Stimulated activated CD8-positive, alpha-beta memory T cell treated with anti-CD3 and anti-CD28 coated beads, Interleukin-7, amount 100 ng/mL, for 48 hours (primary cell): ENCODE measurements at places on chromosomes 3 and 15.
A peak's percentile ranks its signal among the peaks of the same experiment; 100 is the strongest.

- DNase-seq = no peak
These were observed 4.0 kb downstream of the MAP3K13 start for GRCh38 chr3:185366913-185367312.

- no peak for DNase-seq
These were observed 94.0 kb downstream of the ARPP21 start for GRCh38 chr3:35733341-35733740.

DNA sequence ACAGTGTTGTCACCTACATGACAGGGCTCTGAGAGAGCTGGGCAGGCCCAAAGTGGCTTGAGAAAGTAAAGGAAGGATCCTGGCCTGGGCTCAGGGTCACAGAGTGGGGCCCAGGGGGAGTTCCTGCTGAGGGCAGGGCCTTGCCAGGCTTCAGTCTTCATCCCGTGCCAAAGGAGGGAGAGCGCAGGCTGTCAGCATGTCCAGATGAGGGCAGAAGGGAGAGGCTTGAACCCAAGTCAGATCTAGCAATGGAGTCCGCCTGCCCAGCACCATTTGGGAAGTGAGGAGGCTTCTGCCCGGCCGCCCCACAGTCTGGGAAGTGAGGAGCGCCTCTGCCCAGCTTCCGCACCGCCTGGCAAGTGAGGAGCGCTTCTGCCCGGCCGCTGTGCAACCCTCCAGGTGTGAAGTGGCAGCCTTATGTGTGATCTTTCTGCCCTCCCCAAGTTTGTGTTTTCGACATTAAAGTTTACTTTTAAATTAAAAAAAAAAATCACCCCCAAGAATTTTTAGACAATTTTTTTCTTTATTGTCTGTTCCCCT, 303.6 kb upstream of the PROK2 start:
- DNase-seq = no peak

- no peak for DNase-seq
These were observed 51.6 kb upstream of the CMTM7 start for GRCh38 chr3:32340039-32340438.

GRCh38 chr3:188943591-188943990, 228.2 kb upstream of the TPRG1 start:
- no peak for DNase-seq

DNA sequence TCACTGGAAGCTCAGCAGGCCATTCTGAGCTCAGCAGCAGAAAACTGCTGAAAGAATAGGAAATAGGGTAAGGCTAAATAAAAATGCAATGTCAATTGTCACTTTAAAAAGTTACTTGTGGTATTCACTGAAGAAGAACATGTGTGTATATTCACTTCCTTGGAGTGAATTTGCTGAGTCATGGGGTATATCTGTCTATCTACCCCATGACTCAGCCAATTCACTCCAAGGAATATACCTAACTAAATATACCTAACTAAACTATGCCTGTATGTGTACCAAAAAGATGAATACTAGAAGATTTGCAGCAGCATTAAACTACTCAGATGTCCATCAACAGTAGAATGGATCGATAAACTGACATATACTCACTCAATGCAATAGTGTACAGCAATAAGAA, 69.5 kb upstream of the KCNAB1 start:
- no peak for DNase-seq

GRCh38 chr3:32901005-32901932, 50.2 kb upstream of the CCR4 start:
- DNase-seq = no peak

DNA sequence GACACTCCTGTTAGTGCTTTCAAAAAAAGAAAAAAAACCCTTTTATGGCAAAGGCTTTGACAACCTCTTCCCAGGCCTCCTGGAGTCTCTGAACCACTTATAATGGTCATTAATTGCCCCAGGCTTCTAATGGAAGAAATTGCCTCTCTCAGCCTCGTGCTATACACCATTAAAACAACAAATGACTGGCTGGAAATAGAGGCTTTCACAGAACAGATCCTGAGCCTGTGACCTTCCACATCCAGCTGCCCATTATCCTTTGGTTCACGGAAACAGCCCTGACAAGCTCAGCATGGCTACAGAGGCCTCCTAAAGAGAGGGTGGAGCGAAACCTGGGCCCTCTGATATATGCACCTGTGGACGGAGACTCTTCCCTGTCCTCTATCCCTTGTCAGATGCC, 26.8 kb upstream of the MKRN3 start:
- no peak for DNase-seq

DNA sequence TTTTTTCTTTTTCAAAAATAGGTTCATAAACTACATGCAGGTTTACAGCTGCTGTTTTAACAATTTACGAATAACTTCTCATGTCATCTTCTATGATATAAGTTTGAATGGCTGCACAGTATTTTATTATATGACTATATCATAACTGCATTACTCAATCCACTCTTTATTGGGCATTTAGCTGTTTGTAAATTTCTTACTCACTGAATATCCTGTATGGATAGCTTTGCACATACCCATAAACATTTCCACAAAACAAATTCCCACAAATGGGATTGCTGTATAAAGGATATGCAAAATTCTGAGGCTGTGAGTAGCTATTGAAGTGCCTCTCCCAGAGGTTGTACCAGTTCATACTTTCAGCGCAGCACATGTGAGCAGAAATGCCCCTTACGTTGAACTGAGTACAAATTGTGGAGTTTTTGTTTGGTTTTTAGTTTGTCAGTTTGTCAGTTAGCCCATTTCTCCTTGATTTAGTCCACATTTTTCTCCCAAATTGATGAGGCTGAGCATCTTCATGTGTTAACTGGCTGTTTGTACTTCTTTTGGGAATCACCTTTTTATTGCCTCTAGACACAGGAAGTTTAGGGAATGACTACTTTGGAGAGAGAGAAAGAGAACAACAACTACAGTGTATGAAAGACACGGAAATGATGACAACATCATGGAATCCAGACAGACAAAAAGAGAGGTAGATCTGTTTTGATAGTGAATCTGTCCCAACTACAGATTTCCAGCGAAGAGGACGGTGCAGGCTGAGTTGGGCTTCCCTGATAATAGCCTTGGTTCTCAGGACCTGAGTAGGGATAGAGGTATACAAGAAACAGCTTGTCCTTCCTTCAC, 24.8 kb downstream of the TTC23 start:
- DNase-seq = no peak

GRCh38 chr3:191227541-191227940, 28.5 kb downstream of the OSTN start:
- DNase-seq = no peak

GRCh38 chr3:64392001-64392400, 166.7 kb upstream of the PRICKLE2 start:
- no peak for DNase-seq

DNA sequence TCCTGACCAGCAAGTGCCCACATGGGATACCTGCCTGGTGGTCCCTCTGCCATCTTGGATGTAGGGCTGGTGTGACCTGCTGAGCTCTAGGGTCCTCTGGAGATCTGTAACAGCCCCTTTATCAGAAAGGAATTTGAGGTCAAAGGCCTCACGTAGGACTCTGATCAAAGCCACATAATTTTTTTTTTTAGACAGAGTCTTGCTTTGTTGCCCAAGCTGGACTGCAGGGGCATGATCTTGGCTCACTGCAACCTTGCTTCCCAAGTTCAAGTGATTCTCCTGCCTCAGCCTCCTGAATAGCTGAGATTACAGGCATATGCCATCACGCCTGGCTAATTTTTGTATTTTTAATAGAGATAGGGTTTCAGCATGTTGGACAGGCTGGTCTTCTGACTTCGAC, 9.5 kb downstream of the ITGB5 start:
- DNase-seq = no peak

GRCh38 chr3:41095702-41096101, 103.6 kb upstream of the CTNNB1 start:
- DNase-seq = no peak

DNA sequence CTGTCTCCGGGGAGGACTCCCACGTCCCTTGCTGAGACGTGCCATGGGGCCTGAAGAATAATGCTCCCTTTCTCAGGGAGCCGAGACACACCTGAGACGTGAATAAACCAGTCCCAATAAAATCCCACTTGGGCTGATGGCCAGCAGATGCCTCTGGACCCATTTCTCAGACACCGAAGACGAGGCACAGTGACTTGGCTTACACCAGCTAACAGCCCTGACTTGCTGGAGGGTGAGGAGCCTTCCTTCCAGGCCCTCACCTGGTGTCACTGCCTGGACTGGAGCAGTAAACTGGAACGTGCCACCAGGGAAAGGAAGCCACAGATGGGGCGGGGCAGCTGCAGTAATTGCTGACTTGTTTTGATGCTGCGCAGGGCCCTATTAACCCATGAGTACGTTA, 189.7 kb downstream of the PDZRN3 start:
- DNase-seq = no peak

GRCh38 chr15:32698773-32699390, 18.9 kb upstream of the GREM1 start:
- no peak for DNase-seq

GRCh38 chr15:57356636-57357035, 19.7 kb upstream of the CGNL1 start:
- DNase-seq = no peak

DNA sequence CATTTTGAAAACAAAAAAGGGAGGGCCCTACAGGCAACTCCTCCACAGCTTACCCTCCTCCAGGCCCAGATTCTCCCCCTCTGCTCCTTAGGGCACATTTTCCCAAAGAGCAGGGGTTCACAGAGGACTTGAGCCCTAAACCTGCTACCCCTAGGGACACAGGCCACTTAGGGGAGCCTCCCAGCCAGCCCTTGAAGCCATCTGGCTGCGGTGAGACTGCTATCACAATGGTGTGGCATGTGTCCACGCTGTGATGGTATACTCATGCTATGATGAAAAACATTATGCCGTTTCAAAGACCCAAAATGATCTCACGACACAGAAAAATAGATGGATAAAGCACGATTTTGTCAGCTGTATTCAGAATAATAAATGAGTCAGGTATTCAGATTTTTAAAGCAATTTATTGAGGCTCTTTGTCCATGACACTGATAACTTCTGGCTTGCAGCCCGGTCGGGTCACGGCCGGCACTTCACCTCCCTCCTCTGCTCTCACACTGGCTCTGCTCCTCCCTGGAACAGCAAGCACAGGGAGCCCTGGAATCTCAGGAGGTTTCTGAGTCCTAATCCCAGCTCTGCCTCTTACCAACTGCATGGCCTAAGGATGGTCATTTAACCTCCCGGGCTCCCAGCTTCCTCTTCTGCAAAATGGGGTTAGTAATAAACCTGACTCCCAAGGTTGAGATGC, 115.3 kb downstream of the MEGF11 start:
- DNase-seq = no peak

DNA sequence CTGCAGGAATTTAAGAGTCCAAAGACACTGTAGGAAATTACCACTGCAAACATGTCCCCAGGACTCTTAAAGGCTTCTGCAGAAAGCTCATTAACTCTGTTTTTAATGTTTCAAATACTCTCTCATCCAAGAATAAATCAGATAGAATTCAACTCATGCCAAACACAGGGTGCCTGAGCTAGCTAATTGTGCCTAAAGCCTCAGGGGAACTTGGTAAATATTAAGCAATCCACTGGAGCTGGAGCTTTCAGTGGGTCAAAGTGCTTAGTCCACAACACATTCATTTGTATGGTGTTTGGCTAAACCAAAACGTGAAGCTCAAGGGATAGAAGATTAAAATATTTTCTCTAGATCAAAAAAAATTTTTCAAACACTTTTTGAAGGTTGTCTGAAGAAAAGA, 131.4 kb downstream of the THRB start:
- DNase-seq = no peak

- DNase-seq = peak; percentile 50
These were observed 3.8 kb downstream of the HEG1 start for GRCh38 chr3:125051715-125052581.

- DNase-seq = no peak
These were observed 57.8 kb upstream of the GPD1L start for GRCh38 chr3:32048487-32049182.

- no peak for DNase-seq
These were observed 31.2 kb upstream of the TOP2B start for GRCh38 chr3:25695731-25696420.

DNA sequence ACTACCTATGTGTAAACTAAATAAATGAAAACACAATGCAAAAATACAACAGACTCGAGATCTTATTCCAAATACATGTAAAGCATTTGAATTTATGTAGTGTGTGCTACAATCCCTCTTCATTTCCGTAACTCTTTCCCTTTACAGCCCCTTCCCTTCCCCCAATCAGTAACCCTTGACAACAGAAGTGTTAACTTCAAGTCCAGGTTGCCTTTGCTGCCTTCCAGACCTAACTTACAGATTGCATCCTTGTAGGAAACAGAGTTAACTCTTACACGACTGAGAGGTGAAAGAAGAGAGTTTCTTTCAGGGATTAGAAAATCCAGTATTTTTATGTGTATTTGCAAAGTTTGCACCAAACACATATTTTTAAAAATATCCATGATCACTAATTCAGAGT, 1.4 kb upstream of the ROBO1 start:
- no peak for DNase-seq

- no peak for DNase-seq
These were observed 55.2 kb downstream of the KAT2B start for GRCh38 chr3:20095470-20095869.

GRCh38 chr3:55634345-55634744, 147.2 kb upstream of the WNT5A start:
- no peak for DNase-seq

GRCh38 chr3:58383476-58383875, 50.2 kb downstream of the PDHB start:
- no peak for DNase-seq

DNA sequence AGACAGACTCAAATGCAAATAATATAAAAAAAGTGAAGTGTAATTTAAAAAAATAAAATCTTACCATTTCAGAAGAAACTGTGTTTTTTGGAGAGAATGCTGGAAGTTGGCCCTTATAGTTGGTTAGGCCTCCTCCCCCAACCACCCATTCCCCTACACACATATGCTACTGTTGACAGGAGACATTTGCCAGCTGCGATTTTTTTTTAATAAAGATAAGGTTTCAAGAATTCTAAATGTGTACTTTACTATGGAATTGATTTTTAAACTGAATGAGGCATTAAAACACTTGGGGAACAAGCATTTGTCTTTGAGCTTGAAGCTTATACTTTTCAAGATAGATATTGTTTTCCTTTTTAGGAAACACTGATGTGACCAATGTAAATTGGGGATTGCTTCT, 4.4 kb upstream of the SSR3 start:
- DNase-seq = no peak

DNA sequence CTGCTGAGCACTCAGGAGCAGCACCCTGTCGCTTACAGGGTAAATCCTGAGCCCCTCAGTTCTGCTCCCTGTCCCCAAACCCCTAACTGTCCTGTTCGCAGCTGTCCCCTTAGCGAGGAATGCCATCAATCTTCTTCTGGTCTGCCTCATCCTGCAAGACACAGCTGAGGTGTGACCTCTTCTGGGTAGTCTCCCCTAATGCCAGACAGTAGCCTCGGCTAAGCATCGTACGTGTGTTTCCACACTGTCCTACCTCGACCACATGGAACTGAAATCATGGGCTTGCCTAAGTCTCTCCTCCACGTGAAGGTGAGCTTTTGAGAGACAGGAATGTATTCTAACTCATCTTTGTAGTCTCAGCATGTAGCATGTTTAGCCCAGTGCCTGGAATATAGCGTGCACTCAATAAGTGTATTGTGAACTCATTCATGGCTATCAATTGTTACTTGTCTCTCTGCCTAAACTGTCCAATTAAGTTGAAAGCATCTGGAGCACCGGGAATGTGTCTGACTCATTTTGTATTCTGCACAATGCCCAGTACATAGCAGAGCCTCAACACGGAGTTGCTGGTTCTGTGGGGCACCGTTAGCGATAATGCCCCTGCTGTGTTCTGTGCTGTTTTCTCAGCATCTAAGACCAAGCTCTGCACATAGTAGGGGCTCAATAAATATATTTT, 90.2 kb downstream of the HES1 start:
- DNase-seq = no peak

GRCh38 chr3:184320104-184320445, 5.7 kb downstream of the EIF4G1 start:
- DNase-seq = no peak

GRCh38 chr3:196222876-196223595, 6.7 kb downstream of the SLC51A start:
- no peak for DNase-seq
